Fibroblast of the aortic adventitia (primary cell): ENCODE measurements at places on chromosomes 3 and 15. TPM values are rescaled to one million over a fixed set of nuclear protein-coding genes. Genes with fewer than 3 reads are reported as not detected.

The NR1I2 gene
- total RNA-seq: 0.27 TPM in 1 of 2 replicates, not detected in the other

The ERC2 gene
- total RNA-seq: 0.09 TPM in 1 of 2 replicates, not detected in the other

The COL6A5 gene
- total RNA-seq: under 0.01 TPM in 1 of 2 replicates, not detected in the other

The ITGA11 gene
- 81.1 and 105 TPM in 2 replicates for total RNA-seq

The IL17RE gene
- total RNA-seq: 1.5 and 3.1 TPM in 2 replicates

The EAF2 gene
- 2.1 and 2.3 TPM in 2 replicates for total RNA-seq
